ENCODE measurements at places on chromosomes 11 and 22.

DNA sequence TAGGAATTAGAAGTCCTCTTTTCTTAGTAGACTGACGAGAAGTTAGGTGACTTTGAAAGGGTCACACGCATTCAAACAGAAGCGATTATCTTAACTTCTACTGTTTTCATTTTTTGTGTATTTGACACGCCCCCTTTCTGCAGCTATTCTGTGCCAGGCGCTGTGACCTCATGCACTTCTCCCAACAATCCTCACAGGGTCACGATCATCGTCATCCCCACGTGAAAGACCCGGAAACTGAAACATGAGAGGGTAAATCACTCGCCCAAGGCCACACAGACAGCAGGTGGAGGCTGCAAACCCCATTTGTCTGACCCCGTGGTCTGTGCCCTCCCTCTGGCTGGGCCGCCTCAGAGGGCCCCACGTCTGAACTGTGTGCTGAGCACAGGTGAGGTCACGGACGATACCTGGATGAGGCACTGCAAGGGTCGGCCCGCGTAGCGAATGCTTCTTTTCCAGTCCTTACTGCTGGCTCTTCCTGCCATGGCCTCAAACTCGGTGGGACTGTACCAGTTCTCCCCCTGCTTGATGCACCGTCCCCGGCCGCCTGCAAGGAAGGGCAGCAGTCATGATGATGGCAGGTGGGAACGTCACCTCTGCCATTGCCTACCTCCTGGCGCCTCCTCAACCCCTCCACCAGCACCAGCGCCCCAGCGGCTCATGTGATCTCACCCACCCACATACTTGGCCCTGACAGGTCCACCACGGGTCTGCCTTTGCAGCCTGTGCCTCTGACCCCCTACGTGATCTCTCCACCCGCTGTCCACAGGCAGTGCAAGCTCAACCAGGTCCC lies 8.4 kb downstream of the DEAF1 start:
- DNase-seq, result no peak

DNA sequence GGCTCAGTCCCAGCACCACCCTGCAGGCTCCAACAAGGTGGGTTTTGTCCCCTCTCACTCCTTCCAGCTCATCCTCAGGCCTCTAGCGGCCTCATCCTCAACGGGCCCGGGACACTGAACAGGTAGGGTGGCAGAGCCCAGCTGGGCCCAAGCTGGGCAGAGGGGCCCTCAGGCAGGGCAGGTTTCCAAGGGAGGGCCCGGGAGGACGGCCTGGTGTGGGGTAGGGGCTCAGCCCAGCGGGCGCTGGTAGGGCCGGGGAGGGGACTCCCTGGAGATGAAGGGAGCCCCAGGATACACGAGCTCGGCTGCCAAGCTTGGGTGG lies 2.5 kb upstream of the IFITM10 start:
- no peak for DNase-seq

GRCh38 chr22:48803171-48803947 lies 1024.3 kb downstream of the BRD1 start:
- DNase-seq, result no peak

DNA sequence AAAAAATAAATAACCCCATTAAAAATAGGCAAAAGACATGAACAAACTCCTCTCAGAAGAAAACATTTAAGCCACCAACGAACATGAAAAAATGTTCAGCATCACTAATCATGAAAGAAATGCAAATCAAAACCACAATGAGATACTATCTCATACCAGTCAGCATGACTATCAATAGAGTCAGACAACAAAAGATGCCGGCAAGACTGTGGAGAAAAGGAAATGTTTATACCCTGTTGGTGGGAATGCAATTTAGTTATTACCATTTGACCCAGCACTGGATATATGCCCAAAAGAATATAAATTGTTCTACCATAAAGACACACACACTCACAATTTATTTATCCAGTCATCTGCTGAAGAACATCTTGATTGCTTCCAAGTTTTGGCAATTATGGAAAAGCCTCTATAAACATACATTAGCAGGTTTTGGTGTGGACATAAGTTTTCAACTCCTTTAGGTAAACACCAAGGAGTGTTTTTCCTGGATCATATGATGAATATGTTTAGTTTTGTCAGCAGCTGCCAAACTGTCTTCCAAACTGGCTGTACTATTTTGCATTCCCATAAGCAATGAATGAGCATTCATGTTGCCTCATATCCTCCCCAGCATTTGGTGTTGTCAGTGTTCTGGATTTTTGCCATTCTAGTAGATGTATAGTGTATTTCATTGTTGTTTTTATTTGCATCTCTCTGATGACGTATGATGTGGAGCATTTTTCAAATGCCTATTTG lies 28.0 kb downstream of the OR8D1 start:
- DNase-seq, result no peak

DNA sequence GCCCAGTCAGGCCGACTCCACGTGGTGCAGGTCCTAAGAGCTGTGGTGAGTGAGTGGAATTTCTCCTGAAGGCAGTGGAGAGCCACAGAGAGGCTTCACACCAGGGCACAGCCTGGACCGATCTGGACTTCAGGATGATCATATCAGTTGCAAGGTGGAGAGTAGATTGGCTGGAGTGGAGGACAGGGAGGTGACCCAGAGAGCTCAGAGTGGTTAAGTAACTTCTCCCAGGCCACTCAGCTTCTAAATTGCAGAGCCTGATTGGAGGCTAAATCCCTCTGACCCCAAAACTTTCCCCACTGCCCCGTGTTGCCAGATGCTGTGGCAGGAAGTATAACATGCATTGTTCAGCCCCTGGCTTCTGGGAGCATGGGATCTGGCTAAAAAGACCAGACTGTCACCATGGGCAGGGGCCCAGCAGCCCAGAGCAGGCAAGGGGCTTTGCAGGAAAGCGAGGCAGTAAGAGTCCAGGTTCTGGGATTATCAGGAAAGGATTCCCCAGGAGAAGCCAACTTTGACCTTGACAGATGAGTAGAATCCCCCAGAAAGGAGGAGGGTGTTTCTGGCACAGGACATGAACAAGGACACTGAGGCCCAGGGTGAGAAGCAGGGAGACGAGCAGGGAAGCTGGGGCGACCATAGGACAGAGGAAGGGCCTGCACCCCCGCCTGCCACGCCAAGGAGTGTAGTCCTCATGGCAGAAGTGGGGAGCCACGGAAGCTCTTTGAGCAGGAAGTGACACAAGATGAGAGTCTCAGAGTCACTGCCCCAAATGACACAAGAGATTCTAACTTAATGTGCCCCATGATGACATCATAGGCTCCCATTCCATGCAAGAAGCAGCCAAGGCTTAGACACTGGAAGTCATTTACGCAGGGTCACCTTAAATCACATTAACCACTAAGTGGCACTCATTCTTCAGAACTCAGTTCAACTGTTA lies 4.8 kb downstream of the SLC35C1 start:
- DNase-seq, result no peak

GRCh38 chr22:49817359-49817758 lies 10.3 kb downstream of the BRD1 start:
- DNase-seq, result no peak

DNA sequence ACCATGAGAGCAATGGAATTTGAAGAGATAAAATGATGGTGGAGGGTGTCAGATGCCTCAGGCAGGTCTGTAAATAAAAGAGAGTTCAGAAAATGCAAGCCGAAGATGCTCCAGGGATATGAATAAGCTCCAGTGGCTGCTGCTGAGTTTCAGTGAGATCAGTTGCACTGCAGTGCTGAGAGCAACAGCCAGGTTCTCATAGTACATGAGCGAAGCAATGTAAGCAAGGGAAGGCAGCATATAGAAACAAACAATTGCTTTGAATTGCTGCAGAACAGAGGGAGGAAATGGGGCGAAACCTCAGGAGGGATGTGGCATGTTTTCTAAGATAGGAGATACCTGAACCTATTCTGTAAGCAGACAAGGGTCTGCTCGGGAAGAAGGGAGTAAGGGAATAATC lies 369.5 kb downstream of the AASDHPPT start:
- DNase-seq, result no peak

- no peak for DNase-seq
Observed at GRCh38 chr11:101456812-101457211, 127.0 kb downstream of the TRPC6 start.

GRCh38 chr11:114783805-114784204 lies 105.5 kb downstream of the NXPE2 start:
- no peak for DNase-seq

DNA sequence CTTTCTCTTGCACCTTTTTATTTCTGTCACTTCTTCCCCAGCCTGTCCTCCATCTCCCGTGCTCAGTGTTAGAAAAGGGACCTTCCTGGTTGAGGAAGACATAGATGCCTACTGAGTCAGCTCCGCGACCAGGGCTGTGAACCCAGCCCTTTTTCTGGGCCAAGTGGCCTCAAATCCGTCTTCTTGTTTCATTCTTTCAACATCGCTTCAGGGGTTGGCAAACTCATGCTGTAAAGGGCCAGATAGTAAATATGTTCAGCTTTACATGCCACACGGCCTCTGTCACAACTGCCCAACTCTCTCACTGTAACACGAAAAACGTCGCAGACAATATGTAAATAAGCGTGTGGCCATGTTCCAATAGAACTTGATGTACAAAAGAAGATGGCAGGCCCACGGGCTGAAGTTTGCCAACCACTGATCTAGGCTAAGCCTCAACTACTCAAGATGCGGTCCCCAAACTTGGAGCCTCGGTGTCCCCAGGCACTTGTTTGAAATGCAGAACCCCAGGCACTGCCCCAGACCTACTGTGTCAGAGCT lies 338.4 kb downstream of the MN1 start:
- DNase-seq, result no peak

- DNase-seq, result no peak
Observed at GRCh38 chr22:48692734-48693376, 1134.8 kb downstream of the BRD1 start.

DNA sequence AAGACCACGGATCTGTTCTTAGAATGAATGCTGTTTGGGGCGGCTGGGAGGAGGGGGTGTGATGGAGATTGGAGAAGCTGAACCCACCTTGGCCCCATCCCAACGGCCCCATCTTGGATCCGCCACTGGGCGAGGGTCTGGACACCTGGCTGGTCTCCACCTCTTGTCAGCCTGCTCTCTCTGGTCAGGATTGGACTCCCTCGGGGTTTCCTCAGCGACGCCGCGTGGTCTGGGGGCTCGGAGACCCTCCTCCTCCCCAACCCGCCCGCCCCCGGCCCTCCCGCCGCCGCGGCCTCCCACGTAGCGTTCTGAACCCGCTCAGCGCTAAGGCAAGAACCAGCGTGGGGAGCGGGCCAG lies 4.3 kb upstream of the FLI1 start:
- no peak for DNase-seq

DNA sequence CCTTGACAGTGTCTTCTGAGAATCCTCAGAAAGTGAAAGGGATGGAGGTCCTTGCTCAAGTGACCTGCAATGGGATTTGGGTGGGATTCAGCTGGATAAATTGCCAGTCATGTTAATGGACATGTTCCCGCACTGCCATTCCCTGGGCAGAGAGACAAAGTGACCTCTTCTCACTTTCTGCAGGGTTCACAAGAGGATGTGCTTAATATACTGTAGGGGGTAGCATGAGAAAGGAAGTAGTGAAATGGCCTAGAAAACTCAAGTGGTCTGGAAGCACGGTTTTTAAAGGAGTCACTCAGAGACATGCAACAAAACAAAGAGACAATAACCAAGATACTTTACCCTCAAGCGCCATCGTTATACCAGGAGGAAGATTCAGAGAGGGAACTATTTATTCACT lies 70.2 kb downstream of the NELL1 start:
- DNase-seq, result no peak

DNA sequence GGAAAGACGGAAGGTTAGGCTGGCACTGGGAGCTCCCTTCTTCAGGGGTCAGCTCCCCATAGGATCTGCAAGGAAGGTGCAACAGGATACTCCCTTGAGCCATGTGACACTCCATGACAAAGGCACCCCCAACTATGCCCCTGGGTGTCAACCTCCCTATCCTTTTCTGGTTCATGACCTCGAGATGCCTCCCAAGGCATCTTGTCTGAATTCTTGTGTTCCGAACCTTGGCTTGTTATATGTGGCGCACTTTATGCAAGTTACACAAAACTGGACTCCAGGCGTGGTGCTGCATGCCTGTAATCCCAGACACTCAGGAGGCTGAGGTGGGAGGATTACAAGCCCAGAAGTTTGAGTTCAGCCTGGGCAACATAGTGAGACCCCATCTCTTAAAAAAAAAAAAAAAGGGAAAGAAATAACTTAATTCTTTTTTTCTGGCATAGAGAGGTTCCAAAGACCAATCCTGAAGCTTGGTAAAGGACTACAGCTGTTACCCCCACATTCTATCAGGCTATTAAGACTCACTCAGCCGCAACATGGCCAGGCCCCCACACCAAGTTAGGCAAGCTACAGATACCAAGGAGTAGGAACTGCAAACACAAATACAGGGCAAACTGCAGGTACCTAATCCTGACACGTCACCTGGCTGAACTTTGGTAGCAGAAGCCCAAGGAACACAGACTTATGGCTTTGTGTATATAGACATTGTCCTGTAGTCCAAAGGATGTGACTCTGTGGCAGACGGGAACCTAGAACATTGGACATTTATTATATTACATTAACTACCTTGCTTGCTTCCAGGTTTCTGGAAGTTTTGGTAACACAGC lies 1.4 kb downstream of the C11orf24 start:
- no peak for DNase-seq

DNA sequence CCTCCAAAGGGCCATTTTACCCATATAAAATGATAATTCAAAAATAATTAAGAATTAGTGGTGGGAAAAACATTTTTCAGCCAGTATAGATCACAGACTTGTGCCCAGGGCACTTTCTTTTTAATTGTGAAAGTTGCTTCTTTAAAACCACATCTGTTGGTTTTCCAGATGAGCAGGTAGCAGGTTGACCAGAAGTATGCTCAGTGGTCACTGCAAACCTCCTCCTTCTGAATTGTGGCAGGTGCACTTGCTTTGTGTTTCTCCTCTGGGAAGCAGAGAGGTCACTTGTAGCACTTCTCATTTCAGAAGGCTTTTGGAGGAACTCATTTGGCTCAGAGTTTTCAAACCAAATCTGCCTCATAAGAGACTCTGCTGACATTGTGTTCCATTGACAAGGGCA lies 24.6 kb upstream of the CWF19L2 start:
- no peak for DNase-seq

Measured in stimulated activated CD8-positive, alpha-beta memory T cell treated with anti-CD3 and anti-CD28 coated beads, Interleukin-12 subunit alpha, Interleukin-12 subunit beta, amount 100 ng/mL, for 1 hour (primary cell).